ENCODE measurements at places on chromosomes 3 and 15.

- no peak for DNase-seq
These were observed 378.5 kb downstream of the ERC2 start for GRCh38 chr3:56089739-56090138.

DNA sequence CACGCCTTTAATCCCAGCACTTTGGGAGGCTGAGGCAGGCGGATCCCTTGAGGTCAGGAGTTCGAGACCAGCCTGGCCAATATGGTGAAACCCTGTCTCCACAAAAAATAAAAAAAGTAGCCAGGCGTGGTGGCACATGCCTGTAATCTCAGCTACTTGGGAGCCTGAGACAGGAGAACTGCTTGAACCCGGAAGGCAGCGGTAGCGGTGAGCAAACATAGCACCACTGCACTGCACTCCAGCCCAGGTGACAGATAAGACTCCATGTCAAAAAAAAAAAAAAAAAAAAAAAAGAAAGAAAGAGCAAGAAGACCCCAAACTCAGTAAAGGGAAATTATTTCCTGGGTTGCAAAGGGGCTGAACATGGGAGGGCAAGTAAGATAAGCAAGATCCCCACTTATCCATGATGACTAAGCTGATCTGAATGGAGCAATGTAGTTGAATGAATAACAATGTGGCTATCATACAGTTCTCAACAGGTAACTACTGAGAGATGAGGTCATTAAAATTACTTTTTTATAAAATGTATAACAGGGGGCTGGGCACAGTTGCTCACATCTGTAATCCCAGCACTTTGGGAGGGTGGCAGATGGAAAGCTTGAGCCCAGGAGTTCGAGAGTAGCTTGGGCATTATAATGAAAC is 46.0 kb downstream of the RBM15B start:
- no peak for DNase-seq

GRCh38 chr3:16272588-16272987 is 7.6 kb downstream of the OXNAD1 start:
- DNase-seq: no peak

- no peak for DNase-seq
These were observed 124.7 kb downstream of the NEDD4 start for GRCh38 chr15:55868707-55869106.

DNA sequence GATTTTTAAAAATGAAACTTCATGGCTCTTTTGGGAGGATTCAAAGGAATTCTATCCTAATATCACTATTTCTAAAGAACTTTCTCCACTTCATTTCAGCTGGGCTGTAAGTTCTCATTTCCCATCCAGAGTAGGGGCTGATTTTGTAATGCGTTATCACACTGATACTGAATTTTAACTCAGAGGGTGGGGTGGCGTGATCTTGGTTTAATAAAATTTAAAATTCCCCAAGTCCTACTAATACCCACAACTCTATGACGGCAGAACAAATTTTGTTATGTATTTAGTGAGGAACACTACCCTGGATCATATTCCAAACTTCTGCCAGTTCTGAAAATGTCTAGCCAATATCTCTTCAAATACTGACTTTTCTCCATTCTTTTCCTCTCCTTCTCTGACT is 92.7 kb downstream of the ASB7 start:
- DNase-seq: no peak

DNA sequence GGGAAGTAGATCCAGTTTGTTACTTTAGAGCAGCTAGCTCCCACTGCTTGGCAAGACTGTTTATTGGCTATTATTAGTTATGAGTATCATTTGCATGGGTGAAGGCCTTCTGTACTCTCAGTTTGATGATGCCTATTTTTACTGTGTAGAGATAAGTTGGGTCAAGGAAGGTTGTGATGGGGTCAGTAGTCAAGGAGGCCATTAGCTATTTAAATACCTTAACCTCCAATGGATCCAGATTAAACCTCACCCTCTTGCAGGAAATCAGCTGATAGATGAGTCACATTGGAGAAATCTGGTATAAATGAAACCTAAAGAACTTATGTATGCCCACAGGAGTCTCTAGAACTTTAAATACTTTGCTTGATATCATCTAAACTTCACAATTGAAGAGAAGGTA is 45.0 kb downstream of the THBS1 start:
- DNase-seq: no peak

DNA sequence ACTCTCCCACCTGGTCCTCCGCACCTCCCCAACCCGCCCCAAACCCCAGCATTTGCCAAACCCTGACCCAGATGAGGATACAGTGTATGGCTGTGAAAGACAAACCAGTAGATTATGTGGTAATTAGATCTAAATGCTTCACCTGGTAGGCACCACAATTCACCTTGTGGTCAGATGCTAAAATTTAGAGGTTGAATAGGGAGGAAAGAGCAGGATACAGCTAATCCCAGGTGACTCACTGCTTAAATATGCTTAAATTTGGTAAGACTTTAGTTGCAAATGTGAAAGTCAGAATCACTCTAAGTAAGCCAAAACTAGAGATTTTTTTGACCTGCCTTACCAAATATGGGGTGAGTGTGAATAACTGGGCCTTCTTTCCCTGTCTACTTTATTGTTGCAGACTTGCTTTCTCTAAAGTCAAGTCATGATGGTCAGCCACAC is 105.5 kb downstream of the MME start:
- no peak for DNase-seq

GRCh38 chr15:73370151-73370550 is 1.4 kb upstream of the HCN4 start:
- no peak for DNase-seq

DNA sequence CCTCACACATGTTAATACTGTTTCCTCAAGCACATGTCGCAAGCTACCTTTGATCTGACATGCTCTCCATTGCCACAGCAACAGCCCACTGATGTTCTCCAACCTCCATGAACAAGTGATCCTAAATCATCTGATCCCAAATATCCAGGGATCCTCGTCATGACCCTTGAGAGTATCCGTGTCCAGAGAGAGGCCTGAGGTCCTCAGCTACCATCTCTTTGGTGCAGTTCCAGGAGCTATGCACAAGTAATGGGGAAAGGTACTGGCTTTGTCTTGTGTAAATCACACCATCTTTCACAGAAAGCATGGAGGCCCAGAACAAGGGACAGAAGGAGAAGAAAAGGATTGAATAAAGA is 2.4 kb downstream of the GCSAM start:
- no peak for DNase-seq

GRCh38 chr3:41327718-41328117 is 128.4 kb downstream of the CTNNB1 start:
- DNase-seq: no peak

DNA sequence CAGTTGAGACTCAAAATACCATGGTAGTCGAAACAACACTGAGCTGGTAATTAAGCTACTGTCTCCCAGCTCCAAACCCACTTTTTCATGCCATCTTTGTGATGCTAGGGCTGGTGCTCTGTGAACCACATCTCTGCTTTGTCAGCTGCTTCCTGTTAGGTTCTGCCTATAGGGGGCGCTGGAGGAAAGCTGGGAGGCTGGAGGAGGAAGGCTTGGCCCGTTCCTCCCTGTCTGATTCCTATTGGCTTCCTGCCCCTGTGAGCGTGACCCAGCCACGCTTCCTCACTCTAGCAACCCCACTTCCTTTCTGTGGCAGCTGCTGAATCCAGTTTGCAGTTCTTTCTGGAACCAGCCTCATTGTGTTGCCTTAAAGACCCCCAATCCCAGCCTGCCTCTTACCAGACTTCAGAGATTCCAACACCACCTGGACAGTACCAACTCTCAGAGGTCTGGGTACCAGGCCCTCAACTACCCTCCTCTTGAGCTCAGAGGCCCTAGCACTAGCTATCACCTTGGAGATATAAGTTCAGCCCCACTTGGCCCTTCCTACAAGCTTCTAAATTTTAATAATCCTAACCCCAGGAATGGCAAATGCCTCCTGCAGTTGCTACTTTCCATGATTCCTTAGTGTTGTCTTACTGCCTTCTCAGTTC is 120.9 kb downstream of the ERC2 start:
- DNase-seq: no peak

DNA sequence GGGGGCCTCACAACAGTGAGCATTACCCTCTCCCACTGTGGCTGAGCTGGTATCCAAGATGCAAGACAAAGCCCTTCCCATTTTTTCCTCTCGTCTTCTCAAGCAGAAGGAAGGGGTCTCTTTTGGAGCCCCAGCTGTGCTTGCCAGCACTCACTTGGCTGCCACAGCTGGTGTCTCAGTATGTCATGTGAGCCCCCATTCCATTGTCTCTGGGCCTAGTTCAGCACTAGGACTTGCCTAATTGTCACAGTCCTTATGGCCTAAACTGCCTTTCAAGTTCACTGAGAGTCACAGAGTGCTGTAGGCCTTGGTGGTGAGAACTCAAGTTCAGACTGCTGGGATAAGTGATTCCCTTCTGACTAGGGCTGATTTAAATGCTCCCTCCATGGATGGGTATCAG is 89.8 kb downstream of the ARHGEF26 start:
- DNase-seq: no peak
